ENCODE measurements at places on chromosomes 2 and 18.

DNA sequence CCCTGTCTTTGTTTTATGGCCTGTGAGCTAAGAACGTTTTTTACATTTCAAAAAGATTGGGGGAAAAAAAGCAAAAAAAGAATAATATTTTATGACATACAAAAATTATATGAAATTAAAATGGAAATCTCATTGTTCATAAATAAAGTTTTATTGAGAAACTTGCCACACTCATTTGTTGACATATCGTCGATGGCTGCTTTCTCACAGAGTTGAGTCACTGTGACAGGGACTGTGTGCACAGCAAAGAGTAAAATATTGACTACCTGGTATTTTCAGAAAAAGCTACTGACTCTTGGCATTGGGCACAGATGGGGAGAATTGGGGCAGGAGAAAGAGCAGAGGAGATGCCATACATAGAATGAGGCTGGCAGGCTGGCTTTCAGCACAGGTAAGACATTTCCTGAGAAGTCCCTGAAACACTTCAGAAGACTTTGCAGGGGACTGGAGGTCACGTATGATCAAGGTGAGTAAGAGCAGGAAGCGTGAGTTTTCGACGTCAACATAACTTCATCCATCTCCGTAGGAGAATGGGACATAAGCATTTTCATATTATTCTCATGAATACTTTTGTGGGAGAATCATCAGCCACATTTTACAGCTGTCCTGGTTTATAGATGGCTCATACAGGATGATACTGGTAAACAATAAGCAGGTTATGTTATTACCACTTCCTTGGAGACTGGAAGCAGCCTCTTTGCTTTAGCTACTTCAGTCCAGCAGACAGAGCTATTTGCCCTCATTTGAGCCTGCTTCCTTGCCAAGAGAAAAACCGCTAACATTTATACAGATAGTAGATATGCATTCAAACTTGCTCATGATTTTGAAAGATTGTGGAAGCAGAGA, 32.5 kb upstream of the PUM2 start:
- DNase-seq, result no peak

DNA sequence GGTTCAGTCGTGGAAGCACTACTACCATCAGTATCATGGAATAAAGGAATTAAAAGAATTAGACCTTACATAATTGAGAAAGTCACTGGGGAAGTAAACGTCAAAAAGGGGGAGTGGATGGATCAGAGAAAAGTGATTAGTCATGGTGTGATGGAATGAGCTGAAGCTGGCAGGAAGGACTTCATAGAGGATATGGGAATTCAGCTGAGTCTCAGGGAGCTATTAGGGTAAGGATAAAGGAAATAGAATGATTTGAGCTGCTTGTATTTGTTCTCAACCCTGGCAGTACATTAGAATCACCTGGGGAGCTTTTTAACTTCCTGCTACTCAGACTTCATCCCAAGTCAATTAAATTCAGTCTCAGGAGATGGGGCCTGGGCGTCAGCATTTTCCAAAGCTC, 53.4 kb upstream of the SETBP1 start:
- DNase-seq, result no peak

GRCh38 chr18:12366379-12366778, 10.6 kb downstream of the AFG3L2 start:
- no peak for DNase-seq

- no peak for DNase-seq
Measured at GRCh38 chr2:46326231-46326980, 29.2 kb downstream of the EPAS1 start.

DNA sequence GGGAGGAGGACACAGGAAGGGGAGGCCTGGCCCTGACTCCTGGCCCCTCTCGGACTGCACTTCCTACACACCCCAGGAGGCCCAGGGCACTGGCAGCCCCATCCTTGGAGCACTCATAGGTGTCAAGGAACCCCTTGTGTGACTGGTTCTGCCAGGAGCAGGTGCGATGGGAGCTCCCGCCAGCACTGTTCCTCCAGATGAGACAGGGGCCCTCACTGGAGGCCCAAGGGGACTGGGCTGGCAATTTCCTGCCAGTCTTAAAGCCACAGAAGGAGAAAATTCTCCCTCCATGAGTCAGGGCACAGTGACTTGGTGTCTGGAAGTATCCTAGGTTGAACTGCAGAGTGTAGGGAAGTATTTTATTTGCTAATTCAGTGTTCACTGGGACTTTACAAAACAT, 42.8 kb upstream of the MAL start:
- no peak for DNase-seq

DNA sequence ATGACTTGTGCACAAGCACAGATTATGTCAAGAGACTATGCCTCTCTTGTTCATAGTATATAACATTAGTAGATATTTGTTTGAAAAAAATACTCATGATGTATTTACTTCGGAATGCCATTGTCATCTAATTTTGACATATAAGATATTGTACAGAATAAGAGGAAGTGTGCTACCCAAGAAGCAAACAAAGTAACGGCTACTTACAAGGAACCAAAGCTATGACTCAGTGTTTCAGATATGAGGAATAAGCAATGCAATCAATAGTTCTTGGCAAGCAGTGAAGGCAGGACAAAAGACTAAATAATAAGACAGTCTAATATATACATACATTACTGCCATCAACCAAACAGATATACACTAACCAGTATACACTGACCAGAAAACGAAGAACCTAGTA, 256.3 kb downstream of the CCDC178 start:
- no peak for DNase-seq

- no peak for DNase-seq
Measured at GRCh38 chr18:9994026-9994570, 80.3 kb downstream of the VAPA start.

DNA sequence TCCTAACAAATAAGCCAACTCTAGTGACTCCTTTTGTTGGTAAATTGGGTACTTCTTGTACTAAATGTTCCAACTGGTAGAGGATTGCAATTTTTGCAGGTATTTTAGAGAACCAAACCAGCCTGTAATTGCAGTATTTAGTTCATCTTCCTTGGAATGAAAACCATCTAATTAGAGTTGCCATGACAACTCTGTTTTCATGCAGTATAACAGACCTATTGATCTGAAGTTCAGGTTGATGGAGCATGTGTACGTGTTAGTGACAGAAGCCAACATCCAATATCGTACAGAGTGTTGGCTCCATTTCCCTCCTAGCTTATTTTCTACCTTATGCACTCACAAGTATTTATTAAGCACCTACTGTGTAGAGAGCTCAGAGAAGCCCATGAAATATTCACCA, 176.3 kb upstream of the FOSL2 start:
- no peak for DNase-seq

DNA sequence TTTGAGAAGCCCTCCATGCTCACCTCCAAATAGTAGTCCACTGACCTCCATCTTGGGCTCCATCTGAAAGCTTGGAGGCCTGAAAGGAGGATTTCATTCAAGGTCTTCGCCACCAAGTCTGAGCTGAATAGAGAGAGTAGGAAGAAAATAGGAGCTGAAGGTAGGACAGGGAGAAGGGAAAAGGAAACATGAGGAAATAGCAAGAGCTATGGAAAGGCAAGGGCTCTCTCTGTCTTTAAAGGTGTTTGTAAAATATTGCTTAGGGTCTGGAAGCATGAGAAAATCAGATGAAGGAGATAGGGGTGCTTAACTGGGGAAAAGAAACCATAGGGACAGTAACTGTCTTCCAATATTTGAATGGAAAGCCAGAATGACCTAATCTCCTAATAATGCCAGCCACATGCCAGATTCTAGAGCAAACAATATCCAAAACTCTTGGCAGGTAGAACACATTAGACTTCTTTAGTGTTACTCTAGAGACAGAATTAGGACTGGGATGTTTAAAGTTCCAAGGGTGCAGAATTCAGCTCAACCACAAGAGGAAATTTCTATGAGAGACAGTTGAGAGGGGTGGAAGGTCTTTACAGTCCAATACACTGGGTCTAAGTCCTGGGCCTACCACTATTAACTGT, 67.4 kb downstream of the NAB1 start:
- no peak for DNase-seq

DNA sequence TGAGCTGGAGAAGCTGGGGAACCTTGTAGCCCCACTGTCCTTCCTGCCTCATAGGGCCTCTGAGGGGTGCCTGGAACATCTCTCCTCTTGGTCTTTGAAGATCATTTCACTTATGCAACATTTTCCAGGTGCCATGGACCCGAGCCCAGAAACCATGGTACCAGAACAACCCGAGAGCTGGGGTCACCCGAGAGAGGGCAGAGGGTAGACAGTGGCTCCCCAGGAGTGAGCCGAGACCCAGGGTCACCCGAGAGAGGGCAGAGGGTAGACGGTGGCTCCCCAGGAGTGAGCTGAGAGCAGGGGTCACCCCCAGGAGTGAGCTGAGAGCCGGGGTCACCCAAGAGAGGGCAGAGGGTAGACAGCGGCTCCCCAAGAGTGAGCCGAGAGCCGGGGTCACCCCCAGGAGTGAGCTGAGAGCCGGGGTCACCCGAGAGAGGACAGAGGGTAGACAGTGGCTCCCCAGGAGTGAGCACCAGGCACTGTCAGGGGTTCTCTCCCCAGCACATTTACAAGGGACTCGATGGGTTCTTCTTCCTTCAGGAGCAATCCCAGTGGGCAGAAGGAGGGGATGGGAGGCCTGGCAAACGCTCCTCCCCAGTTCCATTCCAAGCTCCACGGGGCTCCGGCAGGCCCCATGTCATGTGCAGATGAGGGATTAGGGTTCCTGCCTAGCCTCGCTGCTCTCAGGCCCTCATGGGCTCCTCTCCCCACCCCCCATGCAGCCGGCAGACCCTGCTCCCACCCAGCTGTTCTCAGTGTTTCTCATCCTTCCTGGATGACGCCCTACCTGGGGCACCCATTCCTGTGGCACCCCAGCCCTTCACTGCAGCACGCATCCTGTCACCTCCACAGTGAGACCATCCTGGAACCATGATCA, 163.5 kb downstream of the RTP5 start:
- DNase-seq, result no peak

GRCh38 chr2:28627722-28628480, 123.7 kb upstream of the PPP1CB start:
- no peak for DNase-seq

DNA sequence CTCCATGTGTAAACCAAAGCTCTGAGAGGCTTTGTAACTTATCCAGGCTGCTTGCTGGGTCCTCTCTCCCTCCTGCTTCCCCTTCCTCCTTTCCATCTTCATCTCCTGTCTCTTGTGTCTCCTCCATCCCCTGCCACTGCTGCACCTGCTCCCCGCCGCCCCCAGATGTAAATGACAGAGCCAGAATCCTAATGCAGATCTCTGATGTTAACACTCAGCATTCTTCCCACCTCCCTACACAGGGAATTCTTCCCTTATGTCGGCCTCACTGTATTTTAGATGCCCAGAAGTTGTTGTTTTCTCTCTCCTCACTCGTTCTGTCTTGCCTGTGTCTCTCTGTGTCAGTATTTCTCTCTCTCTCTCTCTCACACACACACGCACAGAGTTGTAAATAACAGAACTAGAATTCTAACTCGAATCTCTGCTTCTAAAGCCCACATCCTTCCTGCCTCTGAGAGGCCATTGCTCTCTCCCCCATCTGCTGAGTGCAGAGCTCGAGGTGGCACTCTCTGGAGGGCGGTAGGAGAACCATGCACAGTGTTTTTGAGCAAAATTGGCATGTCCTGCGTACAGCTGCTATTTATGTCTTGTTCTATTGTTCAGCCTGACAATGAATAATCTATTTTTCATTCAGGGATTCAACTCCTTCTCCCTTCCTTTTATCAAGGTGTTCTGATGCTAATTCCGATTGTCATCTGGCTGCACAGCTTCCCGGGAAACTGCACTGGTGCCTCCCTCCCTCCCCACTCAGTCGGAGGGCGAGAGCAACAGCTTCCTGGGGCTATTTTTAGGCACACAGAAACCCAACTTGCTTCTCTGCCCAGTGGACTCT, 219.9 kb downstream of the SH3RF3 start:
- DNase-seq, result no peak

DNA sequence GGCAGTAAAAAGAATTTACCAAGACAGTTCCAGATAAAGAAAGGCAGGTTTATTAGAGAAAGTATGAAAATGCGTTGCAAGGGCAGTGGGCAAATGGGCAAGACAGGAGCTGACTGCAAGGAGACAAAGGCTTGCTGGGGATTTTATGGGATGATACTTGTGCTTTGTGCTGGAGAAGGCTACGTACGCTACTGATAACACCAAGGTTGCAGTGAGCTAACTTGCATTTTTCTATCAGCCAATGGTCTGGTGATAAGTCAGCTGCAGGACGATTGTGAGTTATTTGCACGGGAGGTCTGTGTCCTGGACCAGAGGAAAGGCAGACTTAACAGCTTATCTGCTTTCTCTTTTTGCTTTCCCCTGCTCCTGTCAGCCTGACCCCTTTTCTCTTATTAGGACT, 116.5 kb downstream of the PMS1 start:
- no peak for DNase-seq

Data from NCI-H1092 (cell line).